Stimulated activated CD8-positive, alpha-beta memory T cell treated with anti-CD3 and anti-CD28 coated beads, Interleukin-4, amount 100 ng/mL, for 1 hour (primary cell): ENCODE measurements at places on chromosomes 3 and 15.

- DNase-seq: no peak
Measured at GRCh38 chr3:149975919-149976318, 5.2 kb upstream of the PFN2 start.

DNA sequence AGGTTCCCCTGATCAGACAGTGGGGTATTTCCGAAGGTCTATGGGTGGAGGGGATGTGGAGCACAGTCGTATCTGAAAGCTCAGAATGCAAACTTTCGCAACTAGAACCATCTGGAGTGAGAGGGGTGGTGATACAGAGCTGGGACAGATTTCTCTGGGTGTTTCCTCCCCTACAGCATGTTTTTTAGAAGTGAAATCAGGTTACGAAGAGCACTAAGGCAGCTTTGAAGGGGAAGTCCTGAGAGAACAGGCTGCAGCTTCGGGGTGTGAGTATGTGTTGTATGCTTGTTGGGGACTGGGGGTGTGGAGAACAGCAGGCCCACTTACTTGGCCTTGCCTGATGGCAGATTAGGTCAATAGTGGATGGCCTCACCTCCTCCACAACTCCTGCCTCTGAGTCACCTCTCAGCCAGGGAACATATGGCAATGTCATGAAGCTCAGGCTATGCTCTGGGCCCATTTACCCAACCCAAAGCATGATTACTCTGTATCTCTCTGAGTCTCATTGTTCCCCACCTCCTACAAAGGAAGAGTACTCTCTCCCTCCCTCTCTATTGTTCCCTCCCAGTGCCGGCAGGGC, 107.2 kb upstream of the RASGRP1 start:
- DNase-seq: no peak

DNA sequence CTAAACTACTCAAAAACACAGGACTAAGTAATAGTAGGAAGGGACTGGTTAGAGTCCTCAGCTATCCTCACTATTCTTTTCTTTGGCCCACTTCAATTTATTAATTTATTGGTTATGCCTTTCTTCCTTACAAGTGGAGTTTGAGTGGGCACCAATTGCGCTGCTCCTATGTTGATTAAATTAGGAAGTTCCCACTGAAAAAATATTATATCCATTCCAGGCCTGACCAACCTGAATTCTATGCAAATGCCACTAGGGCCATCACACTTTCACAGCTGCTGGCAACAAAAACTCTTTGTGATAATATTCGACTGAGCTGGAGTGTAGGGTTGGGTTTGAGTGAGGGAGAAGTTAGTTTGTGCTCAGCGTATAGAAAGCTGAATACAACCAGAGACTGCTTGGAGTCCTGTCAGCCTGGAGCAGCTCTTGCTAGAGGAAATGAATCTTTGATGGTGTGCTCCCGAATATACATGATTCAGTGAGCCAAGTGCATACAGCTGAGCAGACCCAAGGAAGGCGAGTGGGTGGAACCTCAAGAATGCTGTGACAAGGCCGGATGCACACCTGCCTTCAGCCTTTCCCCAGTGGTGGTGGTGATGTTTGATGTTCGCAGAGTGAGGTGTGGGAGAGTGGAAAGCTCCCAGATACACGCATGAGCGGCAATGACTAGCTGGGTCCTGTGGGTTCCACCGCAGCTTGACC, 1.5 kb downstream of the ARHGEF3 start:
- DNase-seq: peak; percentile 52

DNA sequence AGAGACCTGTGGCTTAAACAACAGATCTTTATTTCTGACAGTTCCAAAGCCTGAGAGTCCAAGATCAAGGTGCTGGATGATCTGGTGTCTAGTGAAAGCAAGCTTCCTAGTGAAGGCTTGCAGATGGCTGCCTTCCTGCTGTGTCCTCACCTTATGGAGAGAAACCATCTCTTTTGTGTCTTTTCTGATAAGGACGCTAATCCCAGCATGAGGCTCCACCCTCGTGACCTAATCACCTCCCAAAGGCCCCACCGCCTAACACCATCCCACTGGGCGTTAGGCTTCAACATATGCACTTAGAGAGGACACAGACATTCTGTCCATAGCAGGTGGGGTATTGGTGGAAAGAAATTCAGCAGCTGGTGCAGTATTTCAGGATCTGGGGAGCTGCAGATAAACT, 19.8 kb upstream of the LYSMD4 start:
- DNase-seq: no peak

- DNase-seq: no peak
Measured at GRCh38 chr3:161690299-161690620, 193.7 kb downstream of the OTOL1 start.
